ENCODE measurements at places on chromosomes 4 and X. TPM values are rescaled to one million over a fixed set of nuclear protein-coding genes. Genes with fewer than 3 reads are reported as not detected.

HEPH gene
- not detected for total RNA-seq

GPR82 gene
- total RNA-seq: not detected

MED12 gene
- total RNA-seq: 22.8 TPM

RBM46 gene
- not detected for total RNA-seq

ZNF182 gene
- 2.4 TPM for total RNA-seq

ZCCHC18 gene
- 0.34 TPM for total RNA-seq

NPY1R gene
- total RNA-seq: not detected

EDA gene
- 0.34 TPM for total RNA-seq

CHST7 gene
- 17.1 TPM for total RNA-seq

TMEM271 gene
- not detected for total RNA-seq

ADAM29 gene
- not detected for total RNA-seq

RADX gene
- 0.36 TPM for total RNA-seq

USP51 gene
- 1.1 TPM for total RNA-seq

RS1 gene
- not detected for total RNA-seq

CTAG1B gene
- not detected for total RNA-seq

SPATA4 gene
- 0.32 TPM for total RNA-seq

MAGEB6 gene
- not detected for total RNA-seq

BEX5 gene
- not detected for total RNA-seq

All from HFFc6 (cell line).